ENCODE measurements at places on chromosomes 2 and 18. TPM values are rescaled to one million over a fixed set of nuclear protein-coding genes. Genes with fewer than 3 reads are reported as not detected.

DNA sequence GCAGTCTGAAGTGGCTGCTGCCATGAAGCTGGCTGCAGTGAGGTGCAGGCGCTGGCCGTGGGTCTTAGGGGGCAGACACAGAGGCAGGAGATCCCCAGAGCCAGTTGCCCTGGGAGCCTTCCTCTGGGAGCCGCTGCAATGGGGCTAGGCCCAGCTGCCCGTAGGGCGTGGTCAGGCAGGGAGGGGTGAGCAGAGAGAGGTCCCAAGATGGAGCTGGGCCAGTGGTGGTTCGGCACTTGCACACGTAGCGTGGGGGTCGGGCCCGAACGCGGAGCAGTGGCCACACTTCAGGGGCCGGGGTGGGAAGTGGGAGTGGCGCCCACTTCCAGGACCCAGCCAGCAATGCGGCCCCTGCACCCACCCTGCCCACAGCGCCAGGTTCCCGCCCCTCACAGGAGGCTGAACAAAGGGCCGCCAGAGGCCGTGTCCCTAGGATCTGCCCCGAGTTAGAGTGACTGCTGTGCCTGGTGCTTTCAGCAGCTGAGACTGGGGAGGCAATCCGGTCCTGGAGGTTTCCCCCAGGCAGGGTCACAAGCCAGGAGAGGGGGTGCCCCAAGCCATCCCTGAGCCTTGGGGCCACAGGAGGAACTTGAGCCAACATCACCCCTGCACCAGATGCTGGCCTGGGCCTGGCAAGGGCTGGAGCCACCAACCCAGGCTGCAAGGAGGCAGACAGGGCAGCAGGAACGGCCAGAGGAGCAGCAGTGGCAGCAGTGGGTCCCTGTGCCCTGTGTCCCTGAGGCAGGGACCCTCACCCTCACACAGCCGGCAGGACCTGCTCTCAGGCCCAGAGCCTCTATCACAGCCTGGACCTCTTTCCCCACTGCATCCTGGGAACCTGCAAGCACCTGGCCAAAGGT is 21.3 kb upstream of the SP140L start:
- no peak for DNase-seq

- no peak for DNase-seq
Measured at GRCh38 chr2:198053148-198053547, 248.8 kb downstream of the PLCL1 start.

DNA sequence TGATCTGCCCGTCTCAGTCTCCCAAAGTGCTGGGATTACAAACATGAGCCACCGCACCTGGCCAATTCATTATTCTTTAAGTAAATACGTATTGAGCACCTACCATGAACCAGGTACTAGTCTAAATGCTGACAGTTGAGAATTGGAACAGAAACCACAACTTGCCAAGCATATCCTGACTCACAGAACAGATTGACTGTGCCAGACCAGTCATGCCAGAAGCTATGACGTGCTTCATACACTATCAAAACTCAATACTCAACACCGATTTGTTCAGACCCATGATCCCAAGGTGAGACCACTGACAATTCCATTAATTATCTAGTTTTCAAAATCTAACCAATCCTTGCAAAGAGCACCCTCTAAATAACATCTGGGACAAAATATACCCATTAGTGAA is 148.6 kb downstream of the B3GNT2 start:
- DNase-seq, result no peak

DNA sequence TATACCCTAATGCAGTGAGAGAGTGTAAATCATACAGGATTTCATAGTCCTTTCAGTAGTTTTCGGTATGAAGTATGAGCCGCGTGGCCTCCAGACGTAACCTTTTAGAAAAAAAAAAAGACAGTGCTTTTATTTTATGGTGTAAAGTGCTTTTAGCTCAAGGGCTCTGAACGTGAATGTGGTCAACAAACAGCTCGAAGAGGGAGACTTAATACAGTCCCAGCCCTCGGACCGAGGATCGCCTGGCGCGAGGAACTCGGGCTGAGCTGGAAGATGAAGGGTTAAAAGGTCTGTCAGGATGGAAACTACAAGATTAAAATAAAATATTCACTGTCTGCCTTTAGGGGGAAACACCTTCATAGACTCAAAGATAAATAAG is 4.0 kb upstream of the BCL11A start:
- no peak for DNase-seq

DNA sequence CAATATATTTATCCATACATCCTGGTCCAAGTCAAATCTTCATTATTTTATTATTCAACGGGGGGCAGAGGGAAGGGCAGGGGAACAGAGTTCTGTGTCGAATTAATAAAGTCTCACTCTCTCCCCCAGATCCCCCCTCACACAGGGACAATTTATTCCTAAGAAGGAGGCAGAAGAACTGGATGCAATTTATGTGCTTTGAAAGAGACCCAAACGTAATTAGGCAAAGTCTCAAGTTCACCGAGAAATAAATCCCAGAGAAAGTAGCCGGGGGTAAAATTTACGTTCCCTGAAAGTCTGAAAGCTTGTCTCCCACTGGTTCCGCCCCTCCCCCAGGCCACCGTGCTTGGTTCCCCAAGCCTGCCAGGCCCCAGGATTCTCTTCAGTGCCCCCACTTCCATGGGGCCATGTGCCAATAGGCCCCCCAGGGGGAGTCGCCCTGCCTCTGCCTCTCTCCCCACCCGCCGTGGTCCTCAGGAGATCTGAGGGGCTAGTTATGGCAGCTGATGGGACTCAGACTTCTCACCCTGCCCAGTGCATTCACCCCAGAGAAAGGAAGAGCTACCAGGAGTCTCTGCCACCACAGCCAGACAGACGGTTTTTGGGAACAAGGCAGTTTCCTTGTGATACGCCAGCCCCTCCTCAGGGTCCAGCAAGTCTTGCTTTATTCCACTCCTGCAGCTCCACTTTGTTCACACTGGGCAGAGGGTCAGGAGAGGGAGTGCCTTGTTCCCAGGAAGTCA is 215.5 kb downstream of the CYP26B1 start:
- DNase-seq, result peak; percentile 65

DNA sequence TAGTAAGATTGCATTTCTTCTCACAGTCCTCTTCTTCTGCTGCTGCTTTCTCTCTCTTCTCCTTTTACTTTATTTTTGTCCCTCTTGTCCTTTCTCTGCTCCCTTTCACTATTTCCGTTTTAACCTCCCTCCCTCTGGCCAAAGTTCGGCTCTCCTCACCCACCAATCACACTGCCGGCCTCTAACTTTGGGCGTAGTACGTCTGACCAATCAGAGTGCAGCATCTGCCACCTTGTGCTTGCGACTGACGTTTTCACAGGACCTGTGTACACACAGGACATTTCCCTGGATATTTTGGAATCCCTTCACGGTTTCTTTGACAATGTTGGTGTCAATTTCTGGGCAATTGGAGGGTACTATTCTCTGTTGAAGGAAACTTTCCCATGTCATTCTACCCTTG is 22.6 kb upstream of the ICOS start:
- DNase-seq, result no peak

DNA sequence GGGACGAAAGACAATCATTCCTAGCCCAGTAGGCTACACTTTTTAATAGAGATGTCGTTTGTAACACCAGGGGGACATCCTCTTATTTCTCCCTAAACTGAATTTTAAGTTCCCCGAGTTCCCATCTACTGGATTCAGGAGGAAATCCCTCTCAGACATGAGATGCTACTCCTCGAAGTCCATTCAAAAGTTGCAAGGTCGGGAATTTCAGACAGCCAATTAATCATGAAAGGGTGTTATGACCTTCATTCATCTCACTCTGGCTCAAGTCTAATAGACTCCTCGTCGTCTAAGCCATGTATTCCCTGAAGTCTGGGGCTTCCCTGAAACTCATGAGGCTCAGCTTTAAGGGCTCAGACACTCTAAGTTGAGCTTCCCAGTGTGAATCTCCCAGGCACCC is 1.2 kb upstream of the DSC3 start:
- DNase-seq, result no peak

GRCh38 chr2:20282916-20283592 is 58.1 kb upstream of the SDC1 start:
- DNase-seq, result peak; percentile 55

GRCh38 chr2:226611196-226611943 is 188.2 kb downstream of the IRS1 start:
- DNase-seq, result no peak

The CRYGC gene
- not detected for polyA plus RNA-seq

DNA sequence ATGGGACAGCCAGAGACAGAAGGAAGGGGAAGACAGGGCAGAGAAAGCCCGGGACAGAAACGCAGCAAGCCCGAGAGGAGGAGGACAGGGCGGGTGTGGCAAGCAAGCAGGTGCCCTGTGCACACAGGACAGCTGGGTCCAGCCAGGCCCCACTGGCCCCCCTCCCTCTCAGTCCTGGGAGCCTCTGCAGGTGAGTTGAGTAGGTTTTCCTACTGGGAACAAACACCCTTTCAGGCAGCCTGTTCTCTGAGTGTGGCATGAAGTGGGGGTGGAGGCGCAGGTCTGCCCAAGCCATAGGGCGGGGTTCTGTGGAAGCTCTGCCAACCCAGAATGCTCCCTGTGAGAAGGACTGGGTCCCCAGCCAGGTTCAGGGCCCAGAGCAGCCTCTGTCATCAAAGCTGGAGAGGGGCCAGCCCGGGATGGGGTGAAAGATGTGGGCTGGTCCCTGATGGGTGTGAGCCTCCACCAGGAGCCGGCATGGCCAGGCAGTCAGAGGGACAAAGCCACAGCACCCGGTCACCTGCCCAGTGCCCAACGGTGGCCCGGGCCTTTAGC is 129.4 kb downstream of the TFCP2L1 start:
- no peak for DNase-seq

- DNase-seq, result no peak
Measured at GRCh38 chr2:58378152-58378551, 137.0 kb upstream of the FANCL start.

GRCh38 chr2:69628325-69629021 is 15.1 kb downstream of the AAK1 start:
- no peak for DNase-seq

DNA sequence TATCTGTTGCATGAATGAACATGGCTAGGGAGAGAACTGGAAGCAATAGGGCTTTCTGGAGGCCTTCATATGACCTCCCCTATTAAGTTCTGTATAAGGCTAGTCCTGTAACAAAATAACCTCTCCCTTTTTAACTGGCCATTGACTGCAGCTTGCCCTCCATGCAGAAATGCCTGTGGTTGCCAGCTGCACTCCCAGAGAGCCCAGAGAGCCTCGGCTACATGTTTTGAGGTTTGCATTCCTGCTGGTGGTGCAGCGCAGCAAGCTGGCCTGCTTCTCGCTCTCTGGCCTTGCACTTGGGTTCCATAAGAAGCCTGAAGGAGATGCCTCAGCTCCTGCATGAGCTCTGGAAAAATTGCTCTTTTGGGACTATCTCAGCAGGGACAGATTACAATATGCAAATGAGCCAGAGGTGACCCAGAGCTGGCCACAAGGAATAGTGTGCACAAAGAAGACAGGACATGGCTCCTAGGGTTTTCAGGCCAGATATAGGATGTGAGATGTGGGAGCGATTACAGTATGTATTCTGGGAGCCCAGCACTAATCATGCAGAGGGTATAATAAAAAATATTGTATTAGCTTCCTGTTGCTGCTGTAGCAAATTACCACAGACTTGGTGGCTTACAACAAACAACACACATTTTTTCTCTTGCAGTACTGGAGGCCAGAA is 186.7 kb downstream of the INSIG2 start:
- no peak for DNase-seq

The XIRP2 gene
- not detected for polyA plus RNA-seq

DNA sequence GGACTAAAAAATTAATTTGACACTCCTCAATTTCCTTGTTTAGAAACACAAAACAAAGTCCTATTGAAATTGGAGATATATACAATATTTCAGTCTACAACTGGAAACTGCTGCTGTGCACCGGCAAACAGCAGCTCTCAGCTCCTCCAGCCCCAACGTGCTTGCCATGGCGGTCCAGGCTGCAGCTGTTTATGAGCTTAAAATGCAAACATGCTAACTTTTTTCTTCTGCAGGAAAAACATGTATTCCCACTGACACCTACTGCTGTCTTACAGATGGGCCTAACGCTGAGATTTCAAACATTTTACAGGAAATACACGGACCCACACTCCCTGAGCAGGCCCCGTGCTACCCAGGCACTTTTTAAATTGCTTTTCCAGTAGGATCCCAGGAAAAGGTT is 195.5 kb downstream of the BCL11A start:
- no peak for DNase-seq

The KCNK3 gene
- polyA plus RNA-seq, result 1.1 TPM

The STON1 gene
- polyA plus RNA-seq, result 39.3 TPM

DNA sequence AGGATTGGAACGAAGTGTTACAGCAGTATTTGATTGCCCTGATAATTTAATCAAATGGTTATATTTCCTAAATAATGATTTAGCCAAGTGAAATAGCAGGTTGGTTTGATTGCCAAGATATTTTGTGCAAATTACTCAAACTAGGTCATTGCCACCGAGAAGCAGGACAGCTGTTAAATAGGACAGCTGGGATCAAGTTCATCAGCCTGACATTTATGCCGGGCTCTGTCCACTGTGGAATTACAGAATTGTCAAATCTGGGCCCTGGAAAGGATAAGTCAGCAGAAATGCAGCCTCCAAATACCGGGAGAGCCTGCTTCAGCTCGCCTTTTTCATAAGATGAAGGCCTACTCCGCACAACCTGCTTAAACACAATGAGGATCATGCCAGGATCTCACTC is 73.9 kb upstream of the RPL31 start:
- DNase-seq, result no peak

The HAAO gene
- polyA plus RNA-seq, result 38.9 TPM

The CRYBA2 gene
- polyA plus RNA-seq, result not detected

- DNase-seq, result no peak
Measured at GRCh38 chr2:204657024-204657423, 111.7 kb downstream of the PARD3B start.

- no peak for DNase-seq
Measured at GRCh38 chr2:176833671-176834070, 378.9 kb upstream of the HNRNPA3 start.

DNA sequence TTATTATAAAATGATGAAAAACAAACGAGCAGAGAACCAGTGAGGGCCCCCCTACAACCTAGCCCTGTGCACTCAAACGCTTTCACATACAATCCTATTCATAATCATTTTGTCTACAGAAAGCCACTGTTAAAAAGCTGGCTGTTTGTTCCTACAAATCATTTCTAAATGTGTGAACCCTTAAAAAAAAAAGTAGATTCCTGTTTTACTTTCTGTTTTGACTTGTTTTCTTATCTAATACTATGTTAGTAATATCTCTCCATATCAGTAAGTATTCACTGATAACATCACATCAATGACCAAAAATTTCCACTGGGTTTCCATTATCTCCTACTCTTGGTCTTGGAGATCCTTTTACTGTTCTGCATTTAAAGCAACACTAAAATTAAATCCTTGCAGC is 128.8 kb upstream of the TTC39C start:
- DNase-seq, result no peak

GRCh38 chr2:188050726-188051125 is 240.9 kb upstream of the GULP1 start:
- peak; percentile 8 for DNase-seq

- no peak for DNase-seq
Measured at GRCh38 chr2:207952564-207953345, 72.6 kb downstream of the PLEKHM3 start.

The APLF gene
- polyA plus RNA-seq, result 4.8 TPM

DNA sequence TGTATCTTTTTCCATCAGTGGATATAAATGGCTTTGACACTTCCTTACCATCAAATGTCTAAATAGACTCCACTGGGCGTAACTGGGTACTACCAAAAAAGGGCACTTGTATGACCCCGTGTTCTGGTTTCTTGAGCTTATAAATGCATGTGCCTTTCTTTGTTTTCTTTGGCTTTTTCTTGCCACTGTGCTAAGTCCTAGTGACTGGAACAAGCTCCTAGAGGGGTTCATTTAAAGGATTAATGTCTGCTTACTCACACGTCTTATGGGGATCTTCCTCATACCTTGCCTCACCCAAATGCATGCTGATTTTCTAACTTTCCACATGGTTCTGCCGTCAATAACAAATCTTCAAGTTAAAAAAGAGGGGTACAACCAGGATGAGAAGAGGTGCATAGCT is 19.8 kb upstream of the ZNF532 start:
- DNase-seq, result no peak

Data from left kidney (tissue), 8 donors.